Cardiac septum (tissue), 1 donor: ENCODE measurements at places on chromosomes 1 and 21. TPM values are rescaled to one million over a fixed set of nuclear protein-coding genes. Genes with fewer than 3 reads are reported as not detected.

The NTRK1 gene
- 1.4 TPM for total RNA-seq

DNA sequence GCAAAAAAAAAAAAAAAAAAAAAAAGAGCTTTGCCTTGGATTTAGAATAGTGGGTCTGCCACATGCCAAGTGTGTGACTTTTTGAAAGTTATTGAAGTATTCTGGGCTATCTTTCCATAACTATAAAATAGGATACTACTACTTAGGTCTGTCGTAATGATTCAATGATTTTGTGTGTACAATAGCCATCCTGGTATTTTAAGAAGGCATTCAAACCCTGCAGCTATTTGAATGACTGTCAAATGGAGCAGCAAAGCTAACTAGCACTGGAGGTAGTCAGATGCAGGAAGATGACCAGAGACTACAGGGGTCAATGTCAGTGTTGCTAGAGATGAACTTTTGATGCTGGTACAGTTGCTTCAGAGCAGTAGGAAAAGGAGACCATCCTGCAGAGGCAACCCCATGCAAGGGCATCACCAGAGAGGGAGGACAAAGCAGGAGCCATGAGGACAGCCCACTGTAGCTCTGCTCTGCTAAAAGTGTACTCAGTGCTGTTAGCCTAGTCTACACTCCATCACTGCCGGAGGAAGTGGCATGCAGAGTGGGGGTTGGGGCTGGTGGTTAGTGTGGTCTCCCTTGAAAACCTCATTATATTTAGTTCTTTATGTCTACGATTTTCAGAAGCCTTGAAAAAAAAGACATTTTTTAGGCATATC, 29.0 kb downstream of the DUSP10 start:
- no peak for DNase-seq

GRCh38 chr21:35868869-35869223, 191.5 kb downstream of the SETD4 start:
- no peak for DNase-seq

The RGS16 gene
- 1.9 TPM for total RNA-seq

- no peak for DNase-seq
Measured at GRCh38 chr1:180563026-180563827, 4.5 kb downstream of the OVAAL start.

The NDC1 gene
- total RNA-seq, result 6.0 TPM

GRCh38 chr21:37790905-37791304, 125.4 kb downstream of the KCNJ6 start:
- DNase-seq, result no peak

The DTL gene
- total RNA-seq, result 0.48 TPM

- no peak for DNase-seq
Measured at GRCh38 chr1:110070282-110070669, 196 bp downstream of the ALX3 start.

The TRPM2 gene
- total RNA-seq, result 1.2 TPM

GRCh38 chr1:246039584-246039983, 467.5 kb downstream of the SMYD3 start:
- no peak for DNase-seq
